ENCODE measurements at places on chromosomes 11 and 22.

GRCh38 chr11:2369320-2369719 is 7.8 kb upstream of the CD81 start:
- no peak for DNase-seq

DNA sequence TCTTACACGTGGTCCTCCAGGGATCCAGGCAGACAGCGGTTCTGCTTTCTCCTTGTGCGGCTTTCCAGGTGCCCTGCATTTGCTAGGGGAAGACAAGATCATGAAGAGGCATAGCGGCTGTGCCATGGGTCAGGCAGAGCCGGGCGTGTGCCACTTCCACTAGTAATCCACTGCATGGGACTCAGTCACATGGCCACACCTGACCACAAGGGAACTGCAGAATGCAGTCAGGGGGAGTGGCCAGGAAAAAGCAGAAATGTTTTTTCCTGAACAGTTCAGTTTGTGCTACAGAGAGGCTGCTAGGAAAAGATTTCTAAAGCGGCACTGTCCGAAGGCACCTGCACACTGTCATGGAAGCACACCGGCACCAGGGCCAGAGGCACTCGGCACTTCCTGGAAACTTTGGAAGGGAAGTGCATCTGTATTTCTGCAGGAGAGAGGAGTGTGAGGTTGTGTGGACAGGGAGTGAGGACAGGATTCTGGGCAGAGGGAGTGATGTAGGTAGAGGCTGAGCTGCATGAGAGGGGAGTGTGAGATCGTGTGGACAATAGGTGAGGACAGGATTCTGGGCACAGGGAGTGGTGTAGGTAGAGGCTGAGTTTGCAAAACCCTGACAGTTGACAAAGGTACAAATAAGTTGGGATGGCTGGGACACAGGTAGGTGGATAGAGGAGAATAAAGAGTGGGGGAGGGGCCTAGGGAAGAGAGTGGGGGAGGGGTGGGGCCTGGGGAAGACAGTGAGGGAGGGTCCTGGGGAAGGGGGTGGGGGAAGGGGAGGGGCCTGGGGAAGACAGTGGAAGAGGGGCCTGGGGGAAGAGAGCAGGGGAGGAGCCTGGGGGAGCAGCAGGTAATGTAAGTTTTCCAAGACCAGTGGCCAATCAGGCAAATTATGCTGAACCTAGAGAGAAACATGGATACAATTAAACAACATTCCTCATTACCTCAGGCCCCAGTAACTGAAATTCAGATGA is 1436.3 kb downstream of the TBC1D22A start:
- DNase-seq: no peak

DNA sequence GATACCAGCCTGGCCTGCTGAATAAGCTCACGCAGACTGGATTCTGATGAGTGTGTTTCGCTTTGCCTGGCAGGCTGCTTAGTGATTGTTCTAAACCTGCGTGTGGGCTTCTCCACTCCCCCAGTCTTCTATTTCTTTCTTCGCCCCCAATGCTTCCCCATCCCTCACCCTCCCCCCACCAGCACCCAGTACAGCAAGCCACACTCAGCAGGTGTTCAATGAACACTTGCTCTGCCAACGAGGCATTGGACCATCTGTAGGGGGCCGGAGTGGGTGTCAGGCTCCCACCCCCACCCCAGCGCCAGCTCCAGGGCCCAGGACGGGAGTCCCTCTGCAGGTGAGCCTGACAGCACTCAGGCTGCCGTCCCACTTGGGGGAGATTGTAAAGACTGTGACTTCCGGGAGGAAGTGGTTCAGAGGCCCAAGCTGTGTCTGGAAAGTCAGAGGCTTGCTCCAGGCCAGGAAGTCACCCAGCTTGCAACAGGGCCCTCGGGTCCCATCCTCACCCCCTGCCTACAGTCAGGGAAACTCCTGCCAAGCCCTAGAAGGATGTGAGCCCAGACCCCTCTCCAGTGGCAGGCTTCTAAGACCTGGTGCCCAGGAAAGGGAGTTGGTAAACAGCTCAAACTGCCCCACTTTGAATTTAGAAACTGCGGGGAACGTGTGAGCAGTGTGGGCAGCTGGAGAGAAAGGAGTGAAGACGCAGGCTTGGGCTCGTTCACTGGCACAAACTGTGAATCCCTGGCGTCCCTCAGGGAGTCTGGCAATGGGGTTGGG is 66.3 kb upstream of the PRDM11 start:
- no peak for DNase-seq

DNA sequence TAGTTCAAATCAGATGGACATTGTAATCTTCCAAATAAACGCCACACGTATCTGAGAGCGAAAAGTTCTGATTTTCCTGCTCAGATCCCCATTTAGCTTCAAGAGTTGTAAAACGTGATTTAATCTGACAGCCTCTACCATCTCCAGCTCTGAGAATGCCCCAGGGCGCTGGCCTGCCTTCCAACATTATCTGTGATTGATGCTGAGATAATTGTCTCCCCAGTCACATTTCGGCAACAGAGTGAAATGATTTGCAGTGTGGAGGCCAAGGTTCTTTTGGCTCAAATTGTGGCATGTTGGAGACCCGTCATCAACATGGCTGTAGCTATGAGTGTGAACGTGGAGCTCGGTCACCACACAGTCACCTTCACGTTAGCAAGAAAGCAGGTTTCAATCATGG is 283.4 kb downstream of the BRD1 start:
- DNase-seq: no peak
